ENCODE measurements at places on chromosomes 7 and 10. TPM values are rescaled to one million over a fixed set of nuclear protein-coding genes. Genes with fewer than 3 reads are reported as not detected.

HOXA5 gene
- not detected for total RNA-seq

ANXA8L1 gene
- not detected for total RNA-seq

PRRT4 gene
- 1.6 TPM for total RNA-seq

TDRD1 gene
- 1.9 TPM for total RNA-seq

RAMP3 gene
- total RNA-seq: 30.7 TPM

DNAJC2 gene
- total RNA-seq: 13.9 TPM

NPTX2 gene
- 2.3 TPM for total RNA-seq

- no peak for DNase-seq
Observed at GRCh38 chr10:92891885-92892690, 43.8 kb downstream of the EXOC6 start.

GRCh38 chr10:111390813-111391563 is 314.2 kb downstream of the ADRA2A start:
- no peak for DNase-seq

DNA sequence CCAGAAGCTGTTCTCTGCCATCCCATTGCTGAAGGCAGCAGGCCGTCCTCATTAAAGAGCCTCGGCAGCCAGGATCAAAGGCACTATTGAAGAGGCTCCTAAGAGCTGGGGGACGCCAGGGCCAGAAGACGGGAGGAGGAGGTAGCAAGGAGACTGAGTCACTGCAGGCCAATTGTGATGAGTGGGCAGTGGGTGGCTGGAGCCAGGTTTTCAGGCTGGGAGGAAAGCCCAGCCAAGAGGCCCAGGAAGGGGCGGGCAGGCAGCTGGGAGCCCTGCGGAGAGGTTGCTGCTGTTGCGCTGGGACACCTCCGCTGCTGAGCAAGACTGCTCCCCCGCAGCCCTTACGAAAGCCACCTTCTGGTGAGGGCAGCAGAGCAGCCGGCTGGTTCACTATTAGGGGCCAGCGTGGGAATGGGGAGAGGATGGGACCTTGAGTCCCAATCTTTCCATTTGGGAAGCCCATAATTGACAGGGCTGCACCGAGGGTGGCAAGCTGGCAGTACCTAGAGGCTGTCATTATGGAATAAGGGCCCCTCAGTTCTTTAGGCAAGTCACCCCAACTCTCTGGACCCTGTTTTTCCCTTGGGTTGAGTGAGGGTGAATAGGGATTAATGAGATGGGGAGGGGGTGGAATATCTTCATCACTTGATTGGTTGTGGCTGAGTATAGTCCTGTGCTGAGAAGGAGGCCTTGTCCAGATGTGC is 48.4 kb downstream of the UNC5B start:
- DNase-seq: peak; percentile 52

DNA sequence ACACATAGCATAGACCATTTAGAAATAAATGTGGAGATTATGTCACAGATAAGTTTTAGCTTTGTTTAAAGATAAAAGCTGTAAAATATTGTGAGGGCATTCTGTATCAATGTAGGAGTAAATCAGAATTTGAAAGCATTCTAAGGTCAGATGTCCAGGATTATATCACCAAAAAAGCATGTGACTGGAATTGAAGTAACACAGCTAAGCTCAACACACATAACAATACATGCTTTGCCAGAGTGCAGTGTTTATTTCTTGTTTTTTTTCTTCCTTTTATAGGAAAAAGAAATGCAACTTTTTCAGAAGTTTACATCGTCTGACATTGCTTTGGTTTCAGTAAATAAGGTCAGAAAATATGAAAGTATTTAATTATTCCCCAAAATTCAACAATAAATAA is 183.4 kb downstream of the HTR7 start:
- no peak for DNase-seq

- no peak for DNase-seq
Observed at GRCh38 chr10:17143055-17143690, 13.6 kb upstream of the CUBN start.

DNA sequence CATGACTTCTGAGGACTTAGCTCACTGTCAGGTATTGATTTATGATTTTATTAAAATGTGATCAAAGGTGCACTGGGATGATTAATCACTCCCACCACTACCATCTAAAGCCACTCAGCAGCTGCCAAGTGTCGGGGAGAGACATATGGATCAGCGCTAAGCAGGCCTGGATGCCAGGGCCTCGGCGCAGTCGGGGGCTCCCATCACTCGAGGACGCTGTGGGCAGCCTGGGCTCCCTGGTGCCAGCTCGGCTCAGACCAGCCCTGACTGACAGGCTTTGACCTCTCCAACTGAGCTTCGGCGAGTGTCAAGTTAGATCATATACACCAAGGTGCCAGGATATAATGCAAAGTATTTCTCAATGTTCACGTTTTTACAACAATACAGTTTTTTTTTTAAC is 267.7 kb downstream of the ACTR3B start:
- no peak for DNase-seq
